Upper lobe of right lung (tissue), 1 donor: ENCODE measurements at places on chromosomes 2 and 18. TPM values are rescaled to one million over a fixed set of nuclear protein-coding genes. Genes with fewer than 3 reads are reported as not detected.

DNA sequence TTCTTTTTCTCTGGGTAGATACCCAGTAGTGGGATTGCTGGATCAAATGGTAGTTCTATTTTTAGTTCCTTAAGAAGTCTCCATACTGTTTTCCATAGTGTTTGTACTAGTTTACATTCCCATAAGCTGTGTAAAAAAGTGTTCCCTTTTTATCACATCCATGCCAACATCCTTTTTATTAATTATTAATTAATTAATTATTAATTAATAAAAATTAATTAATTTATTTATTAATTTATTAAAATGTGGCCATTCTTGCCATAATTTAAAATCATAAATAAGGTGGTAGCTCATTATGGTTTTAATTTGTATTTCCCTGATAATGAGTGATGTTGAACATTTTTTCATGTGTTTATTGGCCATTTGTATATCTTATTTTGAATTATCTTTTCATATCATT lies 234.3 kb upstream of the FBXO11 start:
- H3K27me3 ChIP-seq = no peaks in the 10 kb centered on the region
- H3K4me1 ChIP-seq = no peaks in the 10 kb centered on the region
- H3K36me3 ChIP-seq = no peaks in the 10 kb centered on the region
- no peak overlapping the region for H3K4me3 ChIP-seq

- no peak overlapping the region for H3K27ac ChIP-seq
- H3K27me3 ChIP-seq = no peaks in the 10 kb centered on the region
- peaks cover 16% of the 10 kb centered on the region for H3K4me1 ChIP-seq
- no peak overlapping the region for H3K4me3 ChIP-seq
- no peak for DNase-seq
- no peaks in the 10 kb centered on the region for H3K36me3 ChIP-seq
Observed at GRCh38 chr2:25957743-25958142, 24.6 kb downstream of the KIF3C start.

Gene CGREF1
- total RNA-seq = 0.43 TPM

DNA sequence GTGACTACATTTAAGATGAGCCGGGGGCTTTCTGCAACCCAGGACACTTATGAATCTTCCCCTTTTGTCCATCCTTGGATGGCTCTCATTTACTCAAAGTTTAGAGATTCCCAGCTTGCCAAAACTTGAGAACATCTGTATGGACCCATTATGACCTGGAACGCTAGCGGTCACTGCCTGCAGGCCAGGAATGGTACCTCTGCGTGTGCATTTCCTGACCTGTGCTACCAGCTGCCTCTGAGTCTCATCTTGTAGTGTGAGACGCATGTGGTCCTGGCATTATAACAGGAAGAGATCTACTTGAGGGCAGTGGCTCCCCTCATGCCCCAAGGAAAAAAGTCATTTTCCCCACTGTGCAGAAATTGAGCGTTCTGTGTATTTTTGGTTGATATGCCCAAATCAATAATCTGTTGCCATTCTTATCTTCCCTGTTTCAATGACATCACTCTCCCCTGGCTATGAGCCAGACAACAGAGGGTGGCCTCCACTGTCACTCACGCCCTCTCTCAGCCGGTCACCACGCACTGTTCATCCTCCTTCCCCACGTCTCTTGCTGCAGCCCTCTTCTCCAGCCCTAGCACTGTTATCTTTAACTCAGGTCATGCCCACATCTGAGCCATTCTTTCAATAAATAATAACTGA lies 28.5 kb upstream of the NPAS2 start:
- no peaks in the 10 kb centered on the region for H3K27me3 ChIP-seq
- DNase-seq = no peak
- H3K27ac ChIP-seq = no peak overlapping the region
- H3K4me1 ChIP-seq = no peaks in the 10 kb centered on the region
- no peaks in the 10 kb centered on the region for H3K36me3 ChIP-seq

- H3K4me1 ChIP-seq = peaks cover 5% of the 10 kb centered on the region
- H3K27ac ChIP-seq = no peak overlapping the region
- H3K27me3 ChIP-seq = no peaks in the 10 kb centered on the region
- H3K4me3 ChIP-seq = no peak overlapping the region
- H3K36me3 ChIP-seq = no peaks in the 10 kb centered on the region
Observed at GRCh38 chr2:23637011-23637778, 252.2 kb downstream of the KLHL29 start.

DNA sequence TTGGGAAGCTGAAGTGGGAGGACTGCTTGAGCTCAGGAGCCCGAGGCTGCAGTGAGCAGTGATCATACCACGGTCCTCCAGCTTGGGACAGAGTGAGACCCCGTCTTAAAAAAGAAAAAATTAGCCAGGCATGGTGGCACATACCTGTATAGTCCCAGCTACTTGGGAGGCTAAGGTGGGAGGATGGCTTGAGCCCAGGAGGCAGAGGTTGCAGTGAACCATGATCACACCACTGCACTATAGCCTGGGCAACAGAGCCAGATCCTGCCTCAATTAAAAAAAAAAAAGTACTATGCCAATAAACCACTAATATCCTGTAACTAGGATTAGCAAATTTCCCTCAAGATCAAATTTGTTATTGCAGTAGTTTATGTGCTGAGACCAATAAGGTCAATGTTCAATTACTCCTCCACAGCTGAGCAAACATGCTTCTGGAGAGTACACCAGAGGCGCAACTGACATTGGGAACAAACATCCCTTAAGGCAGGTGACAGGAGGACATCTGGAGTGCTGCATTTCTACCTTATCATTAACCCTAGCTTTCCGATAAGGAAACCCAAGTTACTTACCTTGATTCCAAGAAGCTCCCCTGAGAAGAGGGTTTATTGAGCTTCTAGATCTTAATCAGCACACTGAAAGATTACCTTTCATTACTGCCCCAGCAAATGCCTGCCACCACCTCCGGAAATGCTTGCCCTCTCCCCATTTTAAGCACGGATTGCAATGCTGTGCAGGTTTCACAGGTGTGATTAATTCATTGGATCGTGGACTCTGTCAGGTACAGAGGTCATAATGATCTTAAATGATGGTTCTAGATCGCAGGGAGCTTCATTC lies 26.2 kb downstream of the MGAT4A start:
- no peak for DNase-seq
- peaks cover 61% of the 10 kb centered on the region for H3K4me1 ChIP-seq
- peaks cover 5% of the 10 kb centered on the region for H3K36me3 ChIP-seq
- no peaks in the 10 kb centered on the region for H3K27me3 ChIP-seq
- H3K27ac ChIP-seq = no peak overlapping the region
- H3K4me3 ChIP-seq = no peak overlapping the region

Gene DSG1
- not detected for total RNA-seq
